ENCODE measurements at places on chromosomes 1 and 21. TPM values are rescaled to one million over a fixed set of nuclear protein-coding genes. Genes with fewer than 3 reads are reported as not detected.

GRCh38 chr1:169024800-169025271 is 81.7 kb upstream of the ATP1B1 start:
- peak; percentile 28 for DNase-seq

DNA sequence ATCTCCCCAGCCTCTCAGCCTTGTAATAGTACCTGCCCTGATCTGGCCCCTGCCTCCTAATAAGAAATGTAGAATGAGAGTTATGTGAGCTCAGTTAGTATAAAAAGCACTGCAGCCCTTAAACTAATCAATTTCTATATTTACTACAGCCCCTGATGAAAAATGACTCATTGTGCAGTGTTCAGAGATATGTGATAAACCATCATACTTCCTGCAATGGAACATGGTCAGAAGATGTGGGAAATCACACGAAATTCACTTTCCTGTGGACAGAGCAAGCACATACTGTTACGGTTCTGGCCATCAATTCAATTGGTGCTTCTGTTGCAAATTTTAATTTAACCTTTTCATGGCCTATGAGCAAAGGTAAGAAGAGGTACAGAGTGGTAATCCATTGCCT is 176.8 kb upstream of the PDE4B start:
- DNase-seq: no peak

DNA sequence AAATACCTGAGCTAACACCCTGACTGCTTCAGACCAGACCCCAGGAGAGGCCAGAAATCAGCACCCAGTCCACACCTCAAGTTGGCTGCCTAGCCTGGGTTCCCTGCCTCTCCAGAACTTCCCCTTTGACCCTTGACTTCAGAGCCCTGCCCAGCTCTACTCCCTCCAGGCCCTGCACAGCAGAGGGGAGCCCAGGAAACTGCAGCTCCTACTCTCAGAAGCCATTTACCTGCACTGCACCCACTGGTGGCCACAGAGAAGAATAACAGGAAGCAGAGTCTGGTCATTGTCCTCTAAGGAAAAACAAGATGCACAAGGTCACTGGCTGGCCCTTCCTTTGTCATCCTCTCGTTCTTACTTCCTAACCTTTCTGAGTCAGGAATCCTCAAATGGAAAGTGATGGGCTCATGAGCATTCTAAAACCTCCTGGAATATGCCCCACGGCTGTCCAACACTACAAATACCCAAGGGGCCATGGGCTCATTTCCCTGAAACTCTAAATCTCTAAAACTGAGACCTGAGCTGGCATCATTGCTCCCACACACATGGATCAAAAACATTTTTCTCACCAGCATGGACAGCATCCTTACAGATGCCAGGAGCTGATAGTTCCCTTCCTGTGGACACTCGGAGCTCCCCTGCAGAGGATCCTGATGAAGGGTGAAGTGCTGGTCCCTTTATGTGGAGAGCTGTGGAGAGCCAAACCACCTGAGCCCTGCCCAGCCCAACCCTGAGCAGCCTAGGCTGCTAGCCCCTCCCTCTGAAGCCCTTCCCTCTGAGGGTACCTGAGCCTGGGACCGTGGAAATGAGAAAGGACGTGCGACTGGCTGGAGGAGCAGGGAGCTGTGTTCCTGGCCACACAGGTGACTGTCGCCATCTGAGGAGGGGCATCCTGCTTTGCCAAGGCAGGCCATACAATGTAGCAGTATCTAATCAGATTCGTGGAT is at the start of gene ITLN2:
Gene ITLN2, minus strand, starts transcription at position 652 of the 947 bp plus-strand sequence. Its CDS starts 68 bp downstream, at position 584.
- DNase-seq: peak; percentile 27

Gene SLC1A7
- total RNA-seq: 0.20 TPM
